ENCODE measurements at places on chromosomes 1 and 21. TPM values are rescaled to one million over a fixed set of nuclear protein-coding genes. Genes with fewer than 3 reads are reported as not detected.

- no peaks in the 10 kb centered on the region for H3K4me1 ChIP-seq
- H3K4me3 ChIP-seq, result no peak overlapping the region
- peaks cover 10% of the 10 kb centered on the region for H3K27me3 ChIP-seq
- no peak overlapping the region for H3K27ac ChIP-seq
- H3K36me3 ChIP-seq, result no peaks in the 10 kb centered on the region
Observed at GRCh38 chr1:107297681-107298080, 156.8 kb downstream of the NTNG1 start.

RCC1 gene
- 57.1 TPM for total RNA-seq

- peak overlapping the region; percentile 91 for H3K27ac ChIP-seq
- peak overlapping the region; percentile 87 for H3K4me3 ChIP-seq
- H3K4me1 ChIP-seq, result peaks cover 85% of the 10 kb centered on the region
- DNase-seq, result no peak
- H3K36me3 ChIP-seq, result peaks cover 9% of the 10 kb centered on the region
Observed at GRCh38 chr21:34987501-34988072, 61.5 kb downstream of the RUNX1 start.

DNA sequence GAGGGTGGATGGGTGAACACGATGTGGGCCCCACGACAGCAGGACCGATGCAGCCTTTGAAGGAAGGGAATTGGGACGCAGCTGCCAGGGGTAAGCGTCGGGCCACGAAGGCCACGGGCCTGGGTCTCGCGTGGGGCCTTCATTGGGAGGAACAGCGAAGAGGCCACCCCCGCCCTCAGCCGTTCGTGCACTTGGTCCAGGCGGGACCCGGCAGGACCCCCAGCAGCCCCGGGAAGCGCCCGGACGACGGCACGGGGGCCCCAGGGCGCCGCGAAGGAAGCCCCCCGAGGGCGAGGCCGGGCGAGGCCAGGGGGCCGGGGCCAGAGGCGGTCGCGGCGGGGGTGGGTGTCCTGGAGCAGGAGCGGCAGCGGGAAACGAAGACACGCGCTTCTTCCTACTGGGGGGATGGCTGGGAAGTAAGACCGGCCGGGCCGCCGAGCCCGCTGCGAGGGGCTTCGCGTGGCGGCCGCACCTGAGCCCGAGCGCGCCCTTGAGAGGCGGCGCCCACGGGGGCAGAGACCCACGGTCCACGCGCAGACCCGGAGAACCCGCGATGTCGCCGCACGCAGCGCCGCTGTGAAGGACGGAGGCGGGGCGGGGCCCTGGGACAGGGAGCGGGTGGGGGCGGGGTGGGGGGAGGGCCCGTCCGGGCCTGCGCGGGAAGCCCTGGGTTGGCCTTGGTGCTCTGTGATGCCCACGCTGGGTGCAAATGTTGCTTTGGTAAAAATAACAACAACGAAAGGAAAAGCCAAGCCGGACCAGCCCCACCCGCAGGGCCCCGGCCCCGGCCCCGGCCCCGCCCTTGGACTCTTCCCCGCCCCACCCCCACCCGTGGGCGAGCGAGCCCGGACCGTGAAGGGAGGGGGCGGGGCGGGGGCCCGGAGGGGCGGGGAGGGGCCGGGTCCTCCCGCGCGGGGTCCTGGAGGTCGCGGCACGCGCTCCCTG is 56.0 kb upstream of the ADARB1 start:
- H3K4me3 ChIP-seq, result peak overlapping the region; percentile 83
- peaks cover 1% of the 10 kb centered on the region for H3K36me3 ChIP-seq
- DNase-seq, result peak; percentile 54
- peaks cover 6% of the 10 kb centered on the region for H3K4me1 ChIP-seq
- peaks cover 9% of the 10 kb centered on the region for H3K27me3 ChIP-seq
- no peak overlapping the region for H3K27ac ChIP-seq

ZNF362 gene
- 6.7 TPM for total RNA-seq

ERG gene
- total RNA-seq, result not detected

DNA sequence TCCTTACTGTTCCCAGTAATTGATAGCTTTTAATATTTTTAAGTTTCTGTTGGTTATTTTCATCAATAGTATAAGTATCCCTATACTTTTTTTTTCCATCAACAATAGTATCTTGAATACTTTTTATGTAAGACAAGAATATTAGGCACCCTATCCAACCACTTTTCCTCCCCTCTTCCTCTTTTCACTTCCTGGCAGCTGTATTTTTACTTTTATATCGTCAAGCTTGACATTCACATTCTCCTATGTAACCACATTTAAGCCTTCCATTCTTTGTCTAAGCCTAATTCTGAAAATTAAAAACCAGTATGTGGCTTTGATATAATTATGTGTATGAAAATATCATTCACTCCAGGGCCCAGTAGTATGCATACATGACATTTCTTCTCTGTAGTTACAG is 9.3 kb downstream of the TMEM39B start:
- no peak overlapping the region for H3K27ac ChIP-seq
- H3K36me3 ChIP-seq, result peaks cover 20% of the 10 kb centered on the region
- peaks cover 7% of the 10 kb centered on the region for H3K4me1 ChIP-seq
- H3K27me3 ChIP-seq, result no peaks in the 10 kb centered on the region
- H3K4me3 ChIP-seq, result no peak overlapping the region

- no peak for DNase-seq
- no peak within 1 kb of the TSS for H3K27ac ChIP-seq
Observed at GRCh38 chr1:159171254-159171687, at the start of gene CADM3. CADM3 (plus strand) TSS chr1:159171615; CDS start chr1:159171766, 151 bp downstream.

SLC1A7 gene
- 0.29 TPM for total RNA-seq

DNA sequence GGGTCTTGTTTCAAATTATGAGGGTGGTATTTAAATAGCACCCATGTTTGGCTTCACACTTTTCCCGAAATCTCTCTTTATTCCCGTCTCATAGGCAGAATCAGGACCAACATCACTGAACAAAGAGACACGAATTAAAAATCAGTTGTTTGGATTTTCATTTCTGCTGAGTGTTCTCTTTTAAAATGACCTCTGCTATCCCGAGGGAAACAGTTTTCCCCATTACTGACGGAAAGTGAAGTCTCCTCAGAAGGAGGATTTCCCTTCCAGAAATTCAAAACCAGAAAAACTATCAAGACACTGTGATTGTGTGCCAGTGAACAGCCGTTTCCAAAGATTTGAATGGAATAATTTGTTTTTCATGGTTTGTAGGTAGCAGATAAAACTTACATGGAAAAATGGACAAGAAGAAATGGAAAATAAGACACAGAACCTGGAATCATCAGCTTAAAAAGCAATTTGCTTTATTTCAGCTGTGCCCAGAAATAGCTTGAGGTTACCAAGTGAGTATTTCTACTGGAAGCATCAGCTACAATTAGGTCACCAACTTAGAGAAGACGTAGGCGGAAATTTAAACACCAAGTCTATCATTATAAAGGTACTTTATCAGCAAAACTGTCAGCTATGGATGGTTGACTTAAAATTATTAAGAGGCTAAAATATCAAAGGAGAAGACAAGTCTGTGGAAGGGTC is 68.5 kb downstream of the RUNX1 start:
- peak overlapping the region; percentile 66 for H3K27ac ChIP-seq
- H3K27me3 ChIP-seq, result no peaks in the 10 kb centered on the region
- no peak overlapping the region for H3K4me3 ChIP-seq
- no peak for DNase-seq

ATAD3C gene
- total RNA-seq, result 1.7 TPM

DNA sequence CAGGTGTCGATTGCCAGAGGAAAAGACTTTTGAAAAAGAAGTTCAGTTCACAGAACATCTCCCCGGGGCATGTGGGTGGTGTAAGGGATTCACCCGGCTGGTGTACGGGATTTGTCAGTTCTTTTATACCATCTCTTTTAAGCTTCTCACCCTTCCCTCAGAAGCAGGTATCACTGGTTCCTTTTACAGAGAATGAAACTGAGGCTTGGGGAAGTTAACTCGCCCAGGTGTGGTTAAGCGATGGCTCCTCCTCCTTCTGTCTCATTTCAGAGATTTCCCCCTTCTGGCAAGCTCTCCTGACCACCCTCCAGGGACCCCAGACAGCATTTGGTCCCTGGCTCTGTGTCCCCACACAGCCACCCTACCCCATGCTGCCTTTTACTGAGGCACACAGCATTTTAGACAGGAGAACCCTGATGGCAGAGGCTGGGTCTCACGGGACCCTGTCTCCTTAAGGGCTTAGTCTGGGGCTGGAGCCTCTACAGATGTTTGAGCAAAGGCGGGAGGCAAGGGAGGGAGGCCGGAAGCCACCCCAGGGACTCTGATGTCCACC is 2.8 kb upstream of the ECE1 start:
- H3K4me1 ChIP-seq, result peaks cover 55% of the 10 kb centered on the region
- H3K4me3 ChIP-seq, result peak overlapping the region; percentile 85
- DNase-seq, result no peak
- no peaks in the 10 kb centered on the region for H3K27me3 ChIP-seq

MIGA1 gene
- 13.3 TPM for total RNA-seq

DNA sequence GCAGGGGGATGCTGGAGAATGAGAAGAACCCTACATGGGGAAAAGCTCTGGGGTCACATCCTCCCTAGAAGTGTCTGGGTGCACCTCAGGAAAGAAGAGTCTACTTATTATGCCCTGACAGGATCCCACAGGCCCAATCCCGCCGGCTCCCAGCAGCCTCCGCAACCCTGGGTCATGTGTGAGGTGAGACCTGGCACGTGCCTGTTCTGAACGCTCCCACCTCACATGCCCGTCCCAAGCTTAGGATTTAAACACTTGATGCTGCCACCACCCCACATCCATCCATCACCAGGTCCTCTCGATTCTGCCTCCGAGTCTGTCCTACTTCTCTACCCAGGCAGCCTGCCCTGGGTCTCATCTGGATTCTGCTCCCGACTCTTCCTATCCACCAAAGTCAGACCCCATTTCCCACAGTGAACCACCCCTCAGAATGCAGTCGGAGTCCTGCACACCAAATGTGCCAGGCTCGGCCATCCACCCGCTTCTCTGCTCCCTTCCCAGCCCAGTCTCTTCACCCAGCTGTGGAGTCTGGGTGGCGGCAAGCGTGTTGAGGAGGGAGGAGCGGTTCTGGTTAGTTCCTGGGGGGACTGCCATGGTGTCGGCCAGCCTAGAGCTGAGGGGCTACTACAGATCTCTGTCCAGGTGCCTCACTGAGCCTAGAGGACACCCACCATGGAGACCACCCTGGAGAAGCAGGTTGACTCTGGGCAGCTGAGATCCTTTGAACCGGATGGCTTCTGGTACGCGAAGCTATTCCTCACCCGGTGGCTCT is 23.9 kb downstream of the SLC2A1 start:
- H3K4me3 ChIP-seq, result peak overlapping the region; percentile 78
- H3K27me3 ChIP-seq, result no peaks in the 10 kb centered on the region
- DNase-seq, result no peak
- H3K4me1 ChIP-seq, result peaks cover 95% of the 10 kb centered on the region

SGIP1 gene
- not detected for total RNA-seq

- DNase-seq, result peak; percentile 55
- H3K36me3 ChIP-seq, result peaks cover 4% of the 10 kb centered on the region
- peak overlapping the region; percentile 99 for H3K4me3 ChIP-seq
- peaks cover 66% of the 10 kb centered on the region for H3K4me1 ChIP-seq
Observed at GRCh38 chr1:205810448-205811157, 2.4 kb downstream of the SLC41A1 start.

MCOLN2 gene
- 117 TPM for total RNA-seq

KCNA2 gene
- 0.92 TPM for total RNA-seq

OR2M3 gene
- not detected for total RNA-seq

DNA sequence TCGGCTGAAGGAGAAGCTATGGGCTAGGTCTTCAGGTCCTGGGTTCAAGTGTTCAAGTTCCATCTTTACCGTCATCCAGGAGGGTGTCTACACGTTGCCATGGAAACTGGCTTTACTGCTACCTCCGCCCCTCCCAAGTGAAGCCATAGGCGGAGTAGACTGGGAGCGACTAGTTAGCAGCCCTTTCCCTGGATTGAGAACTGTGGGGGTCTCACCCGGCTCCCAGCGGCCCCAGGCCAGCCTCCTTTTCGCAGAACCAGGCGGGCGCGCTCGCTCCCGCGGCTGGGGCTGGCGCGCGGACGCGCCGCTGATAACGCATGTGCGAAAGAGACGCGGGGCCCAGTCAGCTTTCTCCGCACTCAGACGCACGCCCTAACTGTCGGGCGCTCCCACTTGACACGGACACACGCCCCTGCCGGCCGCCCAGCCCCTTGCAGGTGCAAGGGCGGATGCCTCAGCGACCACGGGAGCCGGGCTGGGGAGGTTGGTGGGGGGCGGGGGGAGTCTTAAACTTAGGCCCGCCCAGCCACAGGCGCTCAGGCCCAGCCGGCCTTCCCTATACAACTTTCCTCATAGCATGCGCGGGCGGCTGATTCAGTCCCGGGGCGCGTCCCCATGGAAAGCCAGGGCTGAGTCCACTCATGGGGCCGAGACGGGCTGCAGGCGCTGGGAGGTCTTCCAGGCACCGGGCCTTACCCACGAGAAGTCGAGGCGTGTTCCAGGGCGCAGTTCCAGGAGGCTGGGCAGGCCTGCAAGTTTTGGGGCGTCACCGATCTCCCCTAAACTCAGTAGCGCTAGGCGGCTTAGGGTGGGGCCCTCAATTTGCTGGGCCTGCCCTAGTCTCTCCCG is 7.4 kb downstream of the EFNA4 start:
- peaks cover 6% of the 10 kb centered on the region for H3K4me1 ChIP-seq
- H3K27ac ChIP-seq, result no peak overlapping the region
- no peaks in the 10 kb centered on the region for H3K27me3 ChIP-seq
- no peaks in the 10 kb centered on the region for H3K36me3 ChIP-seq

DNA sequence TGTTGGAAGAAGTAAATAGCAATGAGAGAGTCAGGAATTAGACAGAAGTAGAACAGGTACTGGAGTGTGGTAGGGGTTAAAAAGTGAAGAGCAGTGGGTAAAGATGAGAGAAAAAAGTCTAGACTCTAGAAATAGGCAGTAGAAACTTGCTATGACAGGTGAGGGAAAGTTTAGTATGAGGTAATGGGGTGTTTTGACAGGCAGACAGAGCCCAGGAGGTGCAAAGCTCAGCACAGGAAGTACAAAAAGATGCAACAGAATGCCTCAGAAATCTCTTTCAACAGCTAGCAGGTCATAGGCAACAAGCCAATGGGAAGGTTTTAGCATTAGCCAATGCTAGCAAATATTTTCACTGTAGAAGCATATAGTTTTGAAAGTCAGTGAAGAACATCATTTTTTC is 319.1 kb upstream of the SGIP1 start:
- H3K27me3 ChIP-seq, result peaks cover 11% of the 10 kb centered on the region
- H3K4me1 ChIP-seq, result peaks cover 11% of the 10 kb centered on the region
- no peaks in the 10 kb centered on the region for H3K36me3 ChIP-seq
- H3K27ac ChIP-seq, result no peak overlapping the region
- no peak overlapping the region for H3K4me3 ChIP-seq

DESI2 gene
- total RNA-seq, result 26.9 TPM

GRCh38 chr1:47713333-47713953 is 275.6 kb downstream of the FOXD2 start:
- peaks cover 45% of the 10 kb centered on the region for H3K27me3 ChIP-seq
- H3K27ac ChIP-seq, result no peak overlapping the region
- H3K4me3 ChIP-seq, result no peak overlapping the region
- H3K4me1 ChIP-seq, result no peaks in the 10 kb centered on the region
- H3K36me3 ChIP-seq, result no peaks in the 10 kb centered on the region

METTL25B gene
- total RNA-seq, result 37.4 TPM

Data from natural killer cell treated with Interleukin-12 subunit alpha and Interleukin-12 subunit beta and Interleukin-15 and Interleukin-18, amount 100 ng/mL, for 72 hours (primary cell).